T-helper 17 cell (primary cell): ENCODE measurements at places on chromosomes 5 and 9. TPM values are rescaled to one million over a fixed set of nuclear protein-coding genes. Genes with fewer than 3 reads are reported as not detected.

GRCh38 chr9:134593286-134594077, 48.1 kb upstream of the COL5A1 start:
- H3K36me3 ChIP-seq: no peaks in the 10 kb centered on the region
- H3K27ac ChIP-seq: no peak overlapping the region
- no peak for DNase-seq

DNA sequence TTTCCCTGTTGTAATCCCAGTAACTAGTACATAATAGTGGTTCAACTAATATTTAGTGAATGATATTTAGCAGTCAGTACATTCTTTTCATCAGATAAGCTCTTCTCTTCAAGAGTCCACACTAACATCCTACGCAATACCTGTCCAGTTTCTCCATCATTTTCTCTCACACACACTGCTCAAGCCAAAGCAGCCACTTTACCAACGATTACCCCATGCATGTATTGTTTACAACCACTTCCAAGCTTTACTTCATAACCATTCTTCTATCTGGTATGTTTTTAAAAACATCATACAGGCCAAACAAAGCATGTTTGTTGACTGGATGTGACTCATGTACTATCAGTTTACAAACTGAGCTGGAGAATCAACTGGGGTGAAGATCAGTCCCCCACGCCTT, 7.3 kb downstream of the UBTD2 start:
- H3K27ac ChIP-seq: peak overlapping the region; percentile 93
- H3K4me3 ChIP-seq: no peak overlapping the region
- no peak for DNase-seq
- peaks cover 3% of the 10 kb centered on the region for H3K36me3 ChIP-seq

GRCh38 chr9:4430432-4431261, 59.6 kb upstream of the SLC1A1 start:
- no peak overlapping the region for H3K4me3 ChIP-seq
- no peak overlapping the region for H3K27ac ChIP-seq
- no peaks in the 10 kb centered on the region for H3K4me1 ChIP-seq
- H3K27me3 ChIP-seq: no peaks in the 10 kb centered on the region

GRCh38 chr9:77534376-77535057, 113.6 kb downstream of the GNA14 start:
- H3K36me3 ChIP-seq: no peaks in the 10 kb centered on the region
- no peak overlapping the region for H3K27ac ChIP-seq
- peaks cover 2% of the 10 kb centered on the region for H3K4me1 ChIP-seq
- DNase-seq: no peak
- no peak overlapping the region for H3K4me3 ChIP-seq

GRCh38 chr5:164277720-164278119, 772.3 kb downstream of the MAT2B start:
- no peaks in the 10 kb centered on the region for H3K36me3 ChIP-seq
- DNase-seq: no peak
- no peaks in the 10 kb centered on the region for H3K27me3 ChIP-seq
- no peak overlapping the region for H3K27ac ChIP-seq
- no peaks in the 10 kb centered on the region for H3K4me1 ChIP-seq

Gene CCL21
- total RNA-seq: not detected

- peaks cover 2% of the 10 kb centered on the region for H3K36me3 ChIP-seq
- H3K4me1 ChIP-seq: peaks cover 4% of the 10 kb centered on the region
- H3K4me3 ChIP-seq: no peak overlapping the region
- no peak for DNase-seq
- no peak overlapping the region for H3K27ac ChIP-seq
These were observed 32.4 kb upstream of the NXNL2 start for GRCh38 chr9:88502552-88503034.

- no peak overlapping the region for H3K27ac ChIP-seq
- no peaks in the 10 kb centered on the region for H3K4me1 ChIP-seq
- H3K4me3 ChIP-seq: no peak overlapping the region
- peaks cover 13% of the 10 kb centered on the region for H3K27me3 ChIP-seq
- no peak for DNase-seq
These were observed 265.8 kb downstream of the ADGRV1 start for GRCh38 chr5:90824436-90824835.

- no peak for DNase-seq
- H3K36me3 ChIP-seq: no peaks in the 10 kb centered on the region
- H3K27ac ChIP-seq: no peak overlapping the region
- peaks cover 18% of the 10 kb centered on the region for H3K27me3 ChIP-seq
- no peak overlapping the region for H3K4me3 ChIP-seq
These were observed 172.7 kb downstream of the DIRAS2 start for GRCh38 chr9:90469865-90470387.

DNA sequence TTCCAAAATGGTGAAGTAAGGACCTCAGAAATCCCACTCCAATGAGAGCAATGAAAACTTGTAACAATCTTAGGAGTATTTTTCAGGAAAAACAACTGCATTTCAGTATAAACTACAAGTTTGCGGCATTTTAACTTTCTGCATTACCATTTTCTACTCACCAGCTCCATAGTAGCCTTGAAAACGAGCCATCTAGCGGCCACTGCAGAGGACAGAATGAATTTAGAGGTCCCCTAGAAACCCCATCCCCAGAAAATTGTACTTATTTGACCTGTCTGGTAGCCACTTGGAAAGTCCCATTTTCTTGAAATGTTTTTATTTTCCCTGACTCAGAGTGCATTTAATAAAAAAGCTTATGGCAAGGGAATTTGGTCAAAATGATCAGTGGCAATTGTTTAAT, 205.4 kb upstream of the ITGA1 start:
- no peaks in the 10 kb centered on the region for H3K36me3 ChIP-seq
- no peaks in the 10 kb centered on the region for H3K4me1 ChIP-seq
- no peak overlapping the region for H3K4me3 ChIP-seq
- no peak for DNase-seq
- peaks cover 14% of the 10 kb centered on the region for H3K27me3 ChIP-seq

DNA sequence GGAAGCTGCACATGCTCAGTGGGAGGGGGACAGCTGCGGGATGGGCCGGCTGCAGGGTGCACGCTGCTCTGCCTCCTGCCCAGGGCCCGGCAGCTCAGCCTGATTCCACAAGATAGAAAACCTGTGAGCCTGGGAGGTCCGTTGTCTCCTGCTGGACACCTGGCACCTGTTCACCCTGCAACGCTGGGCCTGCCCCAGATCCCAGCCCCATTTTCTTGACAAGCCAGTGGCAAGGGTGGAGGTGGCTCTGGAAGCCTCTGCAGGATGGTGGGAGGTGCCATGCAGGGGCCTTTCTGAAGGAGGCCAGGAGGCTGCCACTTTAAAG, 68.1 kb upstream of the RNF130 start:
- peaks cover 6% of the 10 kb centered on the region for H3K4me1 ChIP-seq
- H3K27me3 ChIP-seq: peaks cover 40% of the 10 kb centered on the region
- H3K36me3 ChIP-seq: peaks cover 4% of the 10 kb centered on the region
- no peak overlapping the region for H3K27ac ChIP-seq

Gene IGFBPL1
- not detected for total RNA-seq

- no peak overlapping the region for H3K4me3 ChIP-seq
- no peak overlapping the region for H3K27ac ChIP-seq
- peaks cover 48% of the 10 kb centered on the region for H3K27me3 ChIP-seq
- no peaks in the 10 kb centered on the region for H3K4me1 ChIP-seq
- peaks cover 3% of the 10 kb centered on the region for H3K36me3 ChIP-seq
These were observed 1.6 kb upstream of the OBP2B start for GRCh38 chr9:133210609-133211008.

GRCh38 chr5:63400079-63400478, 562.2 kb downstream of the HTR1A start:
- no peaks in the 10 kb centered on the region for H3K4me1 ChIP-seq
- H3K27me3 ChIP-seq: no peaks in the 10 kb centered on the region
- no peak for DNase-seq
- no peak overlapping the region for H3K4me3 ChIP-seq

- peaks cover 4% of the 10 kb centered on the region for H3K4me1 ChIP-seq
- H3K36me3 ChIP-seq: no peaks in the 10 kb centered on the region
- no peak overlapping the region for H3K27ac ChIP-seq
- no peaks in the 10 kb centered on the region for H3K27me3 ChIP-seq
- DNase-seq: no peak
These were observed 16.7 kb upstream of the AJM1 start for GRCh38 chr9:136825295-136826187.

DNA sequence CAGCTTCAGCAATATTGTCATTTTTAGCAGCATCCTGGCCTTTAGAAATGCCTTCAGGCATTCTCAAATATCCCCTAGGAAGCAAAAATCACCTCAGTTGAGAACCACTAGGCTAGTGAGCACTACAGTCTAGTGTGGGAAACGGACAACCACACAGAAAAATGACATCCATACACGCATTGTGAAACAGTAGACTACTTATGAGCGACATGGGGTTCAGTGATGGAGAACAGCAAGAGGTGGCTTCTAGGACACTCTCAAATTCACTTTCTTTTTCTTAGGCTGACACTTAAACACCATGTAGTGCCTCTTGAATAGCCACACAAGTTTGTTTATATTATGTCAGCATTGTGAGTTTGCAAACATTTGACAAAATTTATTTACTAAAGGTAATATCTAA, 203.0 kb downstream of the KDM4C start:
- no peaks in the 10 kb centered on the region for H3K36me3 ChIP-seq
- no peaks in the 10 kb centered on the region for H3K27me3 ChIP-seq
- DNase-seq: no peak
- H3K4me3 ChIP-seq: no peak overlapping the region
- no peak overlapping the region for H3K27ac ChIP-seq
- peaks cover 10% of the 10 kb centered on the region for H3K4me1 ChIP-seq

Gene CHSY3
- not detected for total RNA-seq
